ENCODE measurements at places on chromosomes 3 and 15.

DNA sequence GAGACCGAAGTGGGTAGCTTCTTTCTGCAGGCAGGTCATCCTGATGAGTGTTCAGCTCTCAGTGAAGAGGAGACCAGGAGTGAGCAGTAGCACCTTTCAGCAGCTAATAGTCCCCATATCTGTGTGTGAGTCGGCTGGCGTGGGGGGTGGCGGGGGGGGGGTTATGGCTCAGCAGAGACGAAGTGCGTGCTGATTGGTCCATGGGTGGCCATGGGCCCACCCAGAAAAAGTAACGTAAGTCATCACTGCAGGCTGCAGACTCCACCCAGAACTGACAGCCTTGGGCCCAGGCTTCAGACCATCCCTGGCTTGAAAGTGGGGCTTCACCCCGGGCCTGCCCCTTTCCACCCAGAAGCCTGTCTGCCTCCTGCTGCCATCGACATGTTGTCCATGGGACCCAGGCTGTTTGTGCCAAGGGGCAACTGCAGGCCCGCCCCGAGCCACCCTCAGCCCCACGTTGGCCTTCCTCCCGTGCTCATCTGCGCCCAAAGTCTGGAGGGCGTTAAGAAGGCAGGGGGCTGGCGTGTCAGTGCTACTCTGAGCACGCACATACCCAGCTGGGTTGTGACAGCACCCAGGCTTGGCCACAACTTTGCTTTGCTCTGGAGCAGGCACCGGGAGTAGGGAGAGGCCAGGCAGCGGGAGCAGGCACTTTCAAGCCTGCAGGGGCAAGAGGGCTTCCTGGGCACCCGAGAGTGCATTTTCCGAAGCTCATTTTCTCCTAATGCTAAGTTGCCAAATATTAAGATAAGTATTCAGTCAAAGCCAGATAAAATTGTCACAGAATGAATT lies 511.7 kb upstream of the CDIN1 start:
- DNase-seq: no peak

- DNase-seq: no peak
These were observed 296.8 kb downstream of the RORA start for GRCh38 chr15:60932051-60932915.

DNA sequence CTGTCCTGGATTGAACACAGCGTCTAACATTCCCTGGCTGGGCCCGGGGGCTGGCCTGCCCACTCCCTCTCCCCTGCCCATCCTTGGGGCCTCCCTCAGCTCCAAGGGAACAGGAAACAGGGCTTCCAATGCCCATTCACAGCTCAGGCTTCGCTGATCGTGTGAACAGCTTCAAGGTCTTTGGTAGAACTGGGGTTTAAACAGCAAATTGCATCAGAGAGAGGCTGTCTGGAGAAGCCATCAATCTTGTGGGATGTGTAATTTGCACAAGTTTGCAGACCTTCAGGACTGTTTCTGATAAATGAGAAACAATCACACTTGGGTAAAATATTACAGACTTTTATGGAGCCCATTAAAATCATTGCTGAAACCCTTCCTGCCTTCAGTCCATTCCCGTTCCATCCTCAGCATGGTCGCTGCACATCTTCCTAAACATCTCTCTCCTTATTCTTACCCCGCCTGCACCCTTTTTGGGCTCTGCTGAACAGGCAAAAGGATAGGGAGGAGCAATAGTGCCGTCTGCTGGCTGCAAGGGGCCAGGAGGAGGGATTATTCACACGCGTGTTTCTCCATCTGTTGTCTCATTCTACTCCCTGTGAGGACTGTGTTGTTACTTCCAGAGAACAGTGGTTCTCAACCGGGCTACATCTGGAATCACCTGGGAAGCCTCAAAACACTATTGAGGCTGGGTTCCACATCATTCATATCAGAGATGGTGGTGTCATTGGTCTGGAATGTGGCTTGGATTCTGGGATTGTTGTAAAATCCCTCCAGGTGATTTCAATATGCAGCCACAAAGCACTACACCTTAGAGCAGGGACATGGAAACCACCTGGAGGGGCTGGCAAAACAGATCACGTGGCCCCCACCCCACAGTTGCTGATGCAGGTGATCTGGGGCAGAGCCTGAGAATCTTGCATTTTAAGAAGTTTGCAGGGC lies 116.3 kb downstream of the CLSTN2 start:
- DNase-seq: no peak

DNA sequence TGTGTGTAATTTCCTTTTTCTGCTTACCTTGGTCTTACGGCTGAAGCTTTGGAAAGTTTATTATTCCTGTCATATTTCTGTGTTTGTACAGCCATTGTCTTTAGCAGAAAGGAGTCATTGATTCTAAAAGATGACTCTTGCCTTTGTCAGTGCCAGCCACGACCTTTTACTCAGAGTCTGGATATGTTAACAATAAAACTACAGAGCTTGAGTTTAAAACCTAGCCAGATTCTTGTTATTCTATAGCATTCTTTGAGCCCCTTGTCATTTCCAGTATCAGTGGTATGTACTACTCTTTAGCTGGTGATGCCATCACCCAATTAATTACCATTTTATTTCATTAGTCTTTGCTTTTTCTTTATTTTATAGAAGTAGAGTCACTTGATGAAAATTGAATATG lies 142.4 kb downstream of the TCF12 start:
- DNase-seq: no peak

GRCh38 chr3:72427624-72428023 lies 420.6 kb downstream of the SHQ1 start:
- DNase-seq: no peak

DNA sequence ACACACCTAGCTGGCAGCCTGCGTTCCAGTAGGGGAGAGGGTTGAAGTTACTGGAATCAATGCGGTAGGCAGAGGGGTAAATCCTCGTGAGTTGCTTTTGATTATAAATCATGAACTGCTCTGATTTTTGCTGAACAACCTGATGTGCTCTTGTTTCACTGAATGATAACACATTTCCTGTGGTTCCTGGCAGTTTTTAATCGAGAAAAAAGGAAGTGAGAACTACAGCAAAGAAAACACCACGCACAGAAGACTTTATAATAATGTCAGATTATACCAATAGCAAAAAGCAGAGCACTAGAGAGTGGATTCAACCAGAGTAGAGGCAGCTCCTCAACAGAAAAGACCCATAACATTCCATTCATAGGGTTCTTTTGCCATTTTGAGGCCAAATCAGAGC lies 200.8 kb upstream of the STRIT1 start:
- no peak for DNase-seq

GRCh38 chr15:25670025-25670554 lies 193.0 kb downstream of the ATP10A start:
- DNase-seq: peak; percentile 22

GRCh38 chr3:150407051-150407807 lies 869 bp upstream of the TSC22D2 start:
- no peak for DNase-seq

GRCh38 chr15:69145694-69146492 lies 14.5 kb upstream of the GLCE start:
- DNase-seq: no peak

DNA sequence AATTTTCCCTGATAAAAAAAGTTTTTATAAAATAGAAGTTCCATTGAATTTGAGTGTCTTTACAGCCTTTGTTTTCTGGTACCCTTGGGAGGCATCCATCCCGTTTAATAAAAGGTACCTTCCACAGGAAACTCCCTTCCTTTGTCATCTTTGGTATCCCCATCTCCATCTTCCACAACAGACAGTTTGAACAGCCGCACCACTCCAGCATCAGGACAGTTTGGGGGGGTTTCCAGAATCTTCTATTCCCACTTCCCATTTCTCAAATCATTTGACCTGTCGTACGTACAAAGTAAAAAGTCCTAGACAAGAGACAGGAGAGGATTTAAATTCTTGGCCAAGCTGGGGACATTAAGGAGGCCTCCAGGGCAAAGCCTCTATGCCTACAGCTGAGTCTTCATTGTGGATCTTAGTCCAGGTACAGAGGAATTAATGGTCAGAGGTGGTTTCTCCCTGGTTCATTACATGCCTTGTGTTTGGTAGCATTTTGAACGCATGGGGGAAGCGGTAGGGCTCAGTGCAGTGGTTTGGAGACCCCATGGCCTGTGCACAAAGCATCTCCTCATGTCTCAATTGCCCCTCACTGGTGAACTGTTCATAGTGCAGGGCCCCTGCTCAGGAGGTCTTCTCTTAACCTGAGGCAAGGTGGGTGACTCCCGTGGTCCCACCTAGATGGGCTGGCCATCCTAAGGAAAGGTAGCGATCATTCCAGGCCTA lies 19.4 kb upstream of the BCL2A1 start:
- DNase-seq: no peak

DNA sequence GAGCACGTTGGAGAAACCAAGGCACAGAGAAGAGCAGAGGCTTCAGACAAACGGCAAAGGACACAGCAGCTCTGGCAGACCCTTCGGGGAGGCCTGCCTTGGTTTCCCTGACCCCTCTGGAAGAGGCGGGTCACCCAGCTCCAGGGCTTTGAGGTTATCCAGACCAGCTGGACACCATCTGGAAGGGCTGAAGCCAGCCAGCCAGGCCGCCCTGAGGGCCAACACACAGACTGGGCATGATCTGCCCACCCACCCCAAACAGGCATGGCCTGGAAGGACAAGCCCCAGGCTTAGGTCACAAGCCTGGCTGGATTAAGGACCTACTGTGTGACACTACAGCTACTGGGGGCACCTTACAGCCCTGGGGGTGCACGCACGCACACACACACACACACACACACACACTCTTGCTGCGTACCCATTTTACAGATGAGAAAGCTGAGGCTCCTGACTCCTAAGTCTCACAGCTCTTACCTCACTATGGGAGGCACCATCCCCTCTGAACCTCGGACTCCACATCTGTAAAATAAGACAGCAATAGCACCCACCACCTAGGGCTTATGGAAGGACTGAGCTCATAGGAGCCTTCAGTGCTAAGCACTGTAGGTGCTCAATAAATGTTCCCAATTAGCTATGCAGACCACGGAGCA lies 10.8 kb downstream of the PLXND1 start:
- no peak for DNase-seq

- no peak for DNase-seq
These were observed 361 bp downstream of the SEMA3F start for GRCh38 chr3:50155491-50155878.

All from progenitor cell of endocrine pancreas (in vitro differentiated cells).